ENCODE measurements at places on chromosomes 7 and 10.

DNA sequence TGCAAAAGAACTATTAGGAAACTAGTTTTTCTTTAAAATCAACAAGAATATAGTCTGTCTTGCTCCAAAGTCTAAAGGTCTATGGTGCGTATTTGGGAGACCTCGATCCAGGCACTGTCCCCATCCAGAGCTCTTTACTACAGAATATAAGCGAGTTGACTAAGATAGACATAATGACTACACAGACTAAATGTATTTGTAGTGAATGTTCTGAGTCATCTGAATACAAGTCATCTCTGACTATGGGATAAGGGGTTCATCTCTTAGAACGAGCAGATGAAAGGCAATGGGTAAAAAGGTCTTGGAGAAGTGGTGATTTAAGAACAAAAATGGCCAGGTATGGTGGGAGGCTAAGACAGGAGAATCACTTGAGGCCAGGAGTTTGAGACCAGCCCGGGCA lies 136.0 kb upstream of the RSU1 start:
- DNase-seq = no peak

DNA sequence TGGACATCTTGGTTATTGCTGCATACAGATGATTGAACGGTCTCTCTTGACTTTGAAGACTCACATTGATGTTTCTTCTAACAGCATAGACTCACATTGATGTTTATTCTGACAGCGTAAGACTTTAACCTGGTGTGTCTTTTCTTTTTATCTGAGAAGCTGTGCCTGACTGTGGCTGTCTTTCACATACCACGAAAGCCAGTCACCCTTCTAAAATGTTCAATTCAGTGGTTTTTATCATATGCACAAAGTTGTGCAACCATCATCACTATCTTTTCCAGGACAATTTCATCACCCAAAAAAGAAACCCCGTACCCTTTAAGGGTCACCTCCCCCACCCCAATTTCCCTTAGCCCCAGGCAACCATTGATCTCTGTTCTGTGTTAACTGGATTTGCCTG lies 24.7 kb downstream of the CELF2 start:
- DNase-seq = no peak

DNA sequence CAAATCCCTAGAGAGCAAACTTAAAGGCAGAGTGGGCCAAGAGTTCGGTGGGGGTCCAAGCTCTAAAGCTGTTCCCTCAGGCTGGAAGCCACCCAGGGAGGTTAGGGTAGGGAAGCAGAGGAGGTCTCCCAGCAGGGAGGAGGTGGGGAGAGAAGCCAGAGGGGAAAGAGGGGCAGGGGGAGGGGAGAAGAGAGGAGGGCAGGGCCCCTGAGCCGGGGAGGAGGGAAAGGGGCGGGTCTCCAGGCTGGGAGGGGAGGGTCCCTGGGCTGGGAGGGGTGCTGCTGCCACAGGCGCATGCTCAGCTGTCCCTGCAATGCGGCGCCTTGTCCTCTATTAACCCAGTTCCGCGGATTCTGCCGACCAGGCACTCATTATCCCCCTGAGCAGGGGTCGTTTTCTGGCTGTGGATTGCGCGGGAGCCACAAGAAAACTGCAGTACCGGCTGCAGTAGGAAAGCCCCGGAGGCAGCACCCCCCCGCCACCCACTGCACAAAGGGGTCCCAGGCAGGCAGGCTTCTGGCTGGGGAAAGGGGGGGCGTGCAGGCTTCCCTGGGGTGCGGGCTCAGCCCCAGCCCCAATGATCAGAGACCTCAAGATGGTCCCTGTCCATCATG lies 49.3 kb downstream of the CAMK2B start:
- DNase-seq = no peak

GRCh38 chr7:149799397-149800168 lies 26.2 kb upstream of the ZNF467 start:
- DNase-seq = no peak

- DNase-seq = no peak
Observed at GRCh38 chr10:123530166-123530870, 135.8 kb upstream of the GPR26 start.

- no peak for DNase-seq
Observed at GRCh38 chr7:120990468-120991118, 2.1 kb downstream of the CPED1 start.

DNA sequence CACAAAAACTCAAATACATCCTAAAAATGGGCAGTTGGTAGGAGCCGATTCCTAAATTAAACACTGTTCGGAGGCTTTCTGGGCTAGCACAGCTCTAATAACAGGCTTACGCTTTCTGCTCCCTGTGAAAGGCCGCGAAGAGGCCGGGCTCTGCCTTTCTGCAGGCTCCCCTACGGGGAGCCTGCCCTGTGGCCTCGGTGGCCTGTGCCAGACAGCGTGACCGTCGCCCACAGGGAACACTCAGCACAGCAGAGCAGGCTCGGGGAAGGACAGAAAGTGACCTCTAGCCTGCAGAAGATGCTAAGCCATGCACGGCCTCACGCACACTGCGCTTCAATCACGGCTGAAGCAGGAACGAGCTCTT lies 64.2 kb downstream of the DIP2C start:
- no peak for DNase-seq

DNA sequence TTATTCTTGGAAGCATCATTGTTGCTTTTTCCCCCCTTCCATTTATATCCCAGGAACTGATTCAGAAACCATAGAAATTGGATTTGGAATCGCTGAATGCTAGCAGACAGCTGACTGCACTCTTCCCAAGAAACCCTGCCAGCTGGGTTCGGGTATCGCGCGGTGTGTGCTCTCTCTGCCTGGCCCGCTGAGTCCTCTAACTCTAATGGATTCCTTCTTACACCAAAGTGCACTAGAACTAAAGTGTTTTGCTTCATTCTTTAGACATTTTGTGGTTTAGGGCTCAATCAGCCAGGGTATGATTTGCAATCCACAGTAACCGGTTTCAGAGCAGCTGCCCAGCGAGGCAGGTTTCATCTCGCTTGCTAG lies 92.2 kb downstream of the EGFR start:
- no peak for DNase-seq

DNA sequence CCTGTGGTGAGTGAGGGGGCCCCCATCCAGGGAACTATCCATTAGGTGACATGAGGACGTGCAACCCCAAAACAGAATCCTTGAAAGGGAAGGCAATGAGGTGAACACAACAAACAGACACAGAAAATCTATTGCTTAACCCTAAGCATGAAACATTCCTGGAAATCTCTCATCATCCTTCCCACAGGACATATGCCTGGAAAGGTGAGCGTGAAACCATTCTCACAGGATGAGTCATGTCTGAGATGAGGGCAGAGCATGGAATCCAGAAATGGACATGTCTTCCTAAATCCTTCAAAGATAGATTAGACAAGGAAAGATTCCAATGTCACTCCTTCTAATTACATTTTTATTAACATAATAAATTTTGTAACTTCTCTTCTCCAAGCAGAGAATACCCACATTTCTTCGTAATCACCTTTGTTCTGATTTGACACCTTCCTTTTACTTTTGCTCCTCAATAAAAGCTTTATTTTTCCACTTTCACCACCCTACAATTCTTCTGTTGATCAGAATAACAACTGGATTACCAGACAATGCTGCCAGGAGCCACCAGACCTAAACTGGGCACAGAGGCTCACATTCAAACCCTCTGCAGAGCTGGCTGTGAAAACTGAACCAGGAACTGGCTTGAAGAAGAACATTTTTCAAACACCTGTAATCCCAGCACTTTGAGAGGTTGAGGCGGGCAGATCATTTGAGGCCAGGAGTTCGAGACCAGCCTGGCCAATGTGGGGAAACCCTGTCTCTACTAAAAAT lies 67.2 kb downstream of the COBL start:
- DNase-seq = no peak

- DNase-seq = no peak
Observed at GRCh38 chr7:12827219-12827821, 139.9 kb downstream of the ARL4A start.

- no peak for DNase-seq
Observed at GRCh38 chr10:45454859-45455258, 80.8 kb downstream of the ALOX5 start.

DNA sequence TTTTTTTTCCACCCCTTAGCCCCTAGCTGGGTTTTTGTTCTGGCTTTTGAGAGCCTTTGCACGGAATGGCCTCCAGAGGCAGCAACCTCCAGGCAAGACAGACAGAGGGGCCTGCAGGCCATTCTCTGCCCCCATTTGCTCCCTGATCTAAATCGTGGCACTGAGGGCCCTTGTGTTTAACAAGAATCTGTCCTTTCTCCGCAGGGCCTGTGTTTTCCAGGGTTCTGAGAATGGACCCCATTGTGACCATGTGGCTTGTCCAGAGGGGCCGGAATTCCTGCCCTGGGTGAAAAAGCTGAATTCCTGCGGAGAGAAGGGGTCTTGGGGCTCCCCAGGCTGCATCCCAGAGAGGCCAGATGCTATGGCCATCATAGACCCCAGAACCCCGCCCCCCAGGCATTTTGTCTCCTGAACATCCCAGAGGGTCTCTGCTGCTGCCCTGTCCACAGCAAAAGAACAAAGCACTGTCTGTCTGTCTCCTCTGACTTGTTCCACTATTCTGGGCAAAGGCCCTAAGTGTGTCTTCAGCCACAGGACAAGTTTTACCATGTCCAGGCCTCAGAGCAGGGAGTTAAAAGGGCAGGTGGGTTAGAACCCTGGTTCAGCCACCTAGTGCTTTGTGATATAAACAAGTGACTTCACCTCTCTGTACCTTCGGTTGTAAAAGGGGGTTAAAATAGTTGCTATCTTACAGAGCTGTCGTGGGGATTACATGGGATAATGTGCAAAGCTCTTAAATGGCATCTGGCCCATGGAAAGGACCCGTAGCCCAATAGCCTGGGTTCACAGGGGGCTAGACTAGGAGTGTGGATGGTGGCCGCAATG lies 155.6 kb downstream of the SH3PXD2A start:
- DNase-seq = no peak

GRCh38 chr7:12297283-12298108 lies 86.4 kb downstream of the TMEM106B start:
- DNase-seq = no peak

DNA sequence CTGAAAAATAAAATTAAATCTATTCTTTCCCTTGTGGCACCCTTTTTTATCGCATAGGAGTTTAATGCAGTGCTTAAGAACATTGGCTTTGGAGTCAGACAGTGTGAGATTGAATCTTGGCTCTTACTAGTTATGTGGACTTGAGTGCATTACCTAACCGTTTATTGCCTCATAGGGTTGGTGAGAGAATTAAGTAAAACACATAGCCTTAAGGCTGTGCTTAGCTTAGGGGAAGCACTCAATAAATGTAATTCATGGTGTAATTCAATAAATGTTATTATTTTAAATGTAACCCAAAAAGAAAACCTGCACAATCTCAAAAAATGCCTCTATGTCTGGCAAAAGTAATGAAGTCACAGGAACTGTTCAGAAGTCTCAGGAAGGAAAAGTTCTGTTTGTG lies 2.7 kb downstream of the STK17A start:
- DNase-seq = no peak

GRCh38 chr10:13195016-13195415 lies 33.7 kb downstream of the MCM10 start:
- no peak for DNase-seq

GRCh38 chr10:103125323-103126267 lies 67.5 kb downstream of the NT5C2 start:
- no peak for DNase-seq

- DNase-seq = no peak
Observed at GRCh38 chr10:56585447-56586171, 224.6 kb upstream of the ZWINT start.

- no peak for DNase-seq
Observed at GRCh38 chr10:80529604-80530003, 8.1 kb upstream of the SH2D4B start.

GRCh38 chr10:70590655-70591416 lies 11.7 kb downstream of the PRF1 start:
- peak; percentile 79 for DNase-seq

GRCh38 chr10:44281662-44282061 lies 103.2 kb downstream of the CXCL12 start:
- DNase-seq = no peak

- DNase-seq = peak; percentile 40
Observed at GRCh38 chr7:158096582-158096981, 491.0 kb downstream of the PTPRN2 start.

DNA sequence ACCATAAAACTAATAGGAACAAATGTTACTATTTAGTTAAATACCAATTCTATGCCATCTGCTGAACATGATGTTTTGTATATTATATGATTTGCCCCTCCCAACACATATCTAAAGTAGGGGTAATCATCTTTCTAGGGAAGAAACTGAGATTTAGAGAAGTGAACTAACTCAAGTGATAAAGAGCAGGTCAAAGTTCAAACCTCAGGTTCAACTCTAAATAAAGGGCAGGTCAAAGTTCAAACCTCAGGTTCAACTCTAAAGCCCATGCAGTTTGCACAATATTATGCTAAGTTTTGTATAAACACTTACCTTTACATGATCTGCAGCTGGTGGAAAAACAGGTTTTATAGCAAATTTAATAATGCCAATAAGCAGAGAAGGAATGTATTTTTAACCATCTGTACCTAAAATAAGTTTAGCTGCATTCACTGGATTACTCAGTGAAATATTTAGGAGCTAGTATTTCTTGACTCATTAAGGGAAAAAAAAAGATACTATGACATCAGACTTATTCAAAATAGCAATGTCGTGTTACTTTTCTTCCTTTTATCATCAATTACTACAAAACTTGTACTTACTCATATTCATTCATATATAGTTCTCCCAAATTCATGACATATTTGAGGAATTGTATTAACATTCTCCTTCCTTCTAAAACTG lies 1194.3 kb upstream of the CELF2 start:
- no peak for DNase-seq

DNA sequence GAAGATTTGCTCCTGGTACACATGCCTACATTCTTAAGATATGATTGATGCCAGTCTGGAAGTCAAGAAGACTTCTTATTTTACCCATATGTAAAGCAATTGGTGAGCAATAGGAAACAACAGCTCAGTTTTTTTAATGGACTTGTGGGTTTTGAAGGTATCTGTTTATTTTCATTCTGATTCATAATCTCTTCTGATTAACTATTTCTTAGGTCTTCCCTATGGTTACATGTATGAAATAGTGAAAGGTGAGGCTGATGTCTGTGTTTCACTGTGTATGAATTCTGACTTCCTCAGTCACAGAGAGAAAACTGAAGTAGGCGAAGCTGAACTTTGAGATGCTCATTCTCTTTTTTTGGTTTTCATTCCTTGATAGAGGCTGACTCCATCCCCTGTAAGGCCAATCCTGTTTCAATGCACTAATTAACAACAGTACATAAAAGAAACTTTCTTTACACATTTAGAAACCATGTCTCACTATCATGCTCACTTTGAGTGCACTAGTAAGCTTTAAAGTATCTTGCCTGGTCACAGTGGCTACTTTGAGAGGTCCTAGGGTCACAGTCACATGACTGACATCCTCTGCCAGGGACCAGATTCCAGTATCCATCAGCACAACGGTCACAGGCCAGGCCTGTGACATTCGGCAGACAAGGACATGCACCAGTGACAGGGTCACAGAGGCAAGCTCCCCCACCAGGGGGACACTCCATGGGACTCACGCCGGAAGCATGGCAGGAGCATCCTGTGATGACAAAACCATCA lies 59.5 kb upstream of the LAMB1 start:
- DNase-seq = no peak
